ENCODE measurements at places on chromosomes 11 and 22. TPM values are rescaled to one million over a fixed set of nuclear protein-coding genes. Genes with fewer than 3 reads are reported as not detected.
A peak's percentile ranks its signal among the peaks of the same experiment; 100 is the strongest.

DNAJB13 gene
- 0.38 TPM for polyA plus RNA-seq

DNA sequence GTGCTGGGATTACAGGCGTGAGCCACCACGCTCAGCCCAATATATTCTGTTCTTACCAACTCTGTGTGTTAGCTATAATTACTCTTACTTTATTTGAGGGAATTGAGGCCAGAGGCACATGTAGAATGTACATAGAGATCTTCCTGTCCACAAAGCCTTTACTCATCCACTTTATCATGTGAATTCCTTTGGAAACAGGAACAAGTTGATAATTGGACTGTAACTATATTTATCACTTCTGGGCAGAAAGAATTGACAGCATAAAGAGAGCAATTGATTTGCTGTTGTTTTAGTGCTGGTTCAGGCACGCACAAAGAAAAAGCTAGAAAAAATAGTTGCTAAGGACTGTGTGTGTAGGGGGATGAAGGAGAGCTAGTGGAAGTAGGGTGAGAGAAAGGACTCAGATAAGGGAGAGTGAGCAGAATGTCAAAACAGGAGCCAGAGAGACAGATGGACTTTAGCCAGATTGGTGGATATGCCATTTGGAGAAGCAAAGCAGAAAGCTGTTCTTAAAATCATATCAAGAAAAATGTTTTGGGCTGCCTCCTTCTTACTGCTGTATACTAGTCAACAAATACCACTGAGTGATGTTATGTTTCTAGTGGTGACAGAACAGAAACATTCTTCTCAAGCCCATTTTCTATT lies 929.8 kb upstream of the CNTN5 start:
- H3K4me1 ChIP-seq: no peaks in the 10 kb centered on the region
- no peak overlapping the region for H3K4me3 ChIP-seq
- H3K27me3 ChIP-seq: no peaks in the 10 kb centered on the region
- no peak overlapping the region for H3K27ac ChIP-seq

TMEM191C gene
- polyA plus RNA-seq: 1.9 TPM

GRCh38 chr11:7936615-7937014 lies 4.9 kb downstream of the OR10A3 start:
- no peak overlapping the region for H3K4me3 ChIP-seq
- no peaks in the 10 kb centered on the region for H3K4me1 ChIP-seq
- no peak for DNase-seq
- H3K36me3 ChIP-seq: no peaks in the 10 kb centered on the region

DNA sequence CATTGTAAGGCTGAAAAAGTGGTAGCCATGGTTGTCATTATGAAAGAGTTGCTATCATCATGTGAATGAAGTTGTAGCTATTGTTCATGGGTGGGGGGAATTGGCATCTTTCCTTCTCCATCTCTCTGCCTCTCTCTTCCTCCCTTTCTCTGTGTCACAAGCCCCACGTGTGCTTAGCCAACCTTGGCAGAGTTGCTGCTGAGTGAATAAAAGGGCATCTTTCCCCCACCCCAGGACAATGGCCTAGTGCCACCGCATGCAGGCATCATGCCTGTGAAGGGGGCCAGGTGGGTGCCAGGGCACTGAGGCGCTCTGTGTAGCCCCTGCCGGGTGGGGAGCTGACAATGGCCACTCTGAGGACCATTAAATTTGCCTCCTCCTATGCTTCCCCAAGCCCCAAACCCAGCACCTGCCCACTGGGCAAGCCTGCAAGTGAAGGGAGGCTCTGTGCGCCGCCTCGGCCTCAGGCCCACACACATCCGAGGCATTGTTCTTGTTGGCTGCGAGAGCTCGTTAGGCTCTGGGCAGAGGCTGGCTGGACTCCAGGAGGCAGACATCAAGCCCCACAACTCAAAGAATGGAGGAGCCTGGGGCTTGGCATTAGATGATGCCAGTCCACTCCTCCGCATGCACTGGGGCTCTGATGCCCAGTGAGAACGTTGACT lies 103.9 kb downstream of the SEZ6L start:
- H3K4me1 ChIP-seq: no peaks in the 10 kb centered on the region
- no peaks in the 10 kb centered on the region for H3K36me3 ChIP-seq
- no peak overlapping the region for H3K4me3 ChIP-seq

DNA sequence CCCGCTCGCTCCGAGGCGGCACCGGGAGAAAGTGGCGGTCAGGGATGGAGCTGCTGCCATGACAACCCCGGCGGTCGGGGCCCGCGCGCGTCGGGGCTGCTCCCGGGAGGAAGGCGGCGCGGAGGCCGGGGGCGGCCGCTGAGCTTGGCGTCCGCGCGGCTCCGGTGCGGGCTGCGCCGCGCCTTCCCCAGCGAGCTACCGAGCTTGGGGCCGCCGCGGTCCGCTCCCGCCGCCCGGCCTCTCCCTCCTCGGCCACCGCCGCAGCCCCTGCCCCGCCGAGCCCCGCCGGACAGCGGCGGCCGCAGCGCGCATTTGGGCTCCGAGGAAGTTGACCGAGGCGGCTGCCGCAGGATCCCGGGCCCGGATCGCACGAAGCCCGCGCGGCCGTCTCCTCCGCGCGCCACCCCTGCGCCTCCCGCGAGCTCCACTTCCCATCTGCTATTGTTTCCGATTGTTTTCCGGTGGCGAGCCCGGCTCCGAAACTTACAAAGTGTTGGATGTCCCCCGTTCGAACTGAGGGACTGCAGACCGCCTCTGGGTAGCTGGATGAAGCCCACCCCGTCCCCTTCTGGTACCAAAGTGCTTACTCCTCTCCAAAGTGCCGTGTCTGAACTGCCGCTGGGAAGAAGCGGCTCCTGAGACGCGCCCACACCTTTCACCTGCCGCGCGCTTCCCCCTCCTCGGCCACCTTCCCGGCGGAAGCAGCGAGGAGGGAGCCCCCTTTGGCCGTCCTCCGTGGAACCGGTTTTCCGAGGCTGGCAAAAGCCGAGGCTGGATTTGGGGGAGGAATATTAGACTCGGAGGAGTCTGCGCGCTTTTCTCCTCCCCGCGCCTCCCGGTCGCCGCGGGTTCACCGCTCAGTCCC lies 540.3 kb downstream of the NTM start:
- no peak for DNase-seq
- no peaks in the 10 kb centered on the region for H3K4me1 ChIP-seq
- no peak overlapping the region for H3K4me3 ChIP-seq
- no peaks in the 10 kb centered on the region for H3K36me3 ChIP-seq
- no peak overlapping the region for H3K27ac ChIP-seq

GRCh38 chr11:11786771-11787170 lies 55.0 kb upstream of the USP47 start:
- no peaks in the 10 kb centered on the region for H3K4me1 ChIP-seq
- H3K27ac ChIP-seq: no peak overlapping the region
- DNase-seq: no peak
- no peaks in the 10 kb centered on the region for H3K36me3 ChIP-seq
- H3K4me3 ChIP-seq: no peak overlapping the region

DNA sequence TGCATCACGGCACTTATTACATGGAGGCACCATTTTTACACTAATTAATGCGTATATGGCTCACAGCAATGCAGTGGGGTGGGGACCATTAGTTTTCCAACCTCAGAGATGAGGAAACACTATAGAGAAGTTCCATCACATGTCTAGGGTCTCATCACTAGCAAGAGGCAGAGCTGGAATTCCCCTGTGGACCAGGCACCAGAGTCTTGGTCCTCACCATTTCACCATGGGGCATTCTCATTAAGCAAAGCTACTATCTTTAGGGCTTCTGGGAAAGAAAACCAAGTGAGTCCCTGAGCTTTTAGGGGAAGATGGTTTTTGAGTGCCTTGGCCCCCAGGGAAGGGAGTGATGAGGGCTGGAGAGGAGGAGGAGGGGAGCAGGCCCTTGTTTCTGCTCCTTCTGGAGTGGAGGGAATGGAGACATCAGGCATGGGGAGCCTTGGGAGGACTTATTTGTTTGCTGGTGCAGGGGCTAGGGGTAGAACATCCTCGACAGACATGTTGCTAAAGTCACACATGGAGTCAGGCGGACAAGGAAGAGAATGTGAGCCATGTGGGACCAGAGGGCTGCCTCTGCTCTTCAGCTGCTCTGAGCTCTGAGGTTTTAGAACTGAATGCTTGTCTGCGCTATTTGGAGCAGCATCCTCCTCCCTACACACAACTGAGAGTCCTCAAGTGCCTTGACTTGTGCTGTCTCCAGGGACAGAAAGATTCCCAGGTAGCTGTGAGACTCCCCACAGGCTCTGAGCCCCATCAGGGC lies 40.3 kb upstream of the ZBED5 start:
- DNase-seq: no peak
- H3K4me3 ChIP-seq: no peak overlapping the region
- no peaks in the 10 kb centered on the region for H3K36me3 ChIP-seq
- H3K4me1 ChIP-seq: peaks cover 5% of the 10 kb centered on the region
- peak overlapping the region; percentile 66 for H3K27ac ChIP-seq
- no peaks in the 10 kb centered on the region for H3K27me3 ChIP-seq

SLC17A6 gene
- polyA plus RNA-seq: not detected

MFRP gene
- not detected for polyA plus RNA-seq

SLC6A5 gene
- polyA plus RNA-seq: not detected

RPLP2 gene
- 2,789 TPM for polyA plus RNA-seq

TCN1 gene
- polyA plus RNA-seq: not detected

DNA sequence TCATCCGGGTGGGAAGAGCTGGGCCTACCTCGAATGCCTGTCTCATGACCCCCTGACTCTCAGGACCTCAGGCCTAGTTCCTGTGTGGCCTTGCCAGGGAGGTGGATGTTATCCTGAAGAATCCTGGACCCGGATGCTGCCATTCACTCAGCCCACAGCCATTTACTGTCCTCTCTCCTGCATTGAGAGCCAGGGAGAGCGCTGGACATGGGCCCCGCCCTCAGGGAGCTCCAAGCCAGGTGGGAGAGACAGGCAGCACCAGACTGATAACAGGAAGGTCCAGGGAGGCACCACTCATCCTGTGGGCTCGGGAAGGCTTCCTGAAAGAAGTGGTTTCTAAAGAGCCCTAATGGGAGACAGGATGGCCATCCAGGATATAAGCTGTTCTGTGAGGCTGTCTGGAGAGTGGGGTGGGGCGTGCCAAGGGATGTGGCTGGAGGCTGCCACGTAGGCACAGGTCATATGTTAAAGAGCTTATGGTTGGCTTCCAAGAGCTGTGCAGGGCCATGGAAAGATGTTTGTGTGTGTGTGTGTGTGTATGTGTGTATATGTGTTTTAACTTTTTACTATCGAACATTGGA lies 8.6 kb downstream of the SERPINH1 start:
- no peaks in the 10 kb centered on the region for H3K27me3 ChIP-seq
- no peak overlapping the region for H3K4me3 ChIP-seq
- H3K4me1 ChIP-seq: peaks cover 1% of the 10 kb centered on the region
- H3K27ac ChIP-seq: no peak overlapping the region
- H3K36me3 ChIP-seq: no peaks in the 10 kb centered on the region

KRTAP5-2 gene
- polyA plus RNA-seq: not detected

GRCh38 chr22:37740455-37741311 lies 43.8 kb downstream of the TRIOBP start:
- peaks cover 8% of the 10 kb centered on the region for H3K4me1 ChIP-seq
- peaks cover 10% of the 10 kb centered on the region for H3K27me3 ChIP-seq
- no peaks in the 10 kb centered on the region for H3K36me3 ChIP-seq

- H3K36me3 ChIP-seq: no peaks in the 10 kb centered on the region
- peaks cover 34% of the 10 kb centered on the region for H3K27me3 ChIP-seq
- no peak overlapping the region for H3K4me3 ChIP-seq
These were observed 183.5 kb downstream of the DSCAML1 start for GRCh38 chr11:117613521-117613920.

GNG3 gene
- polyA plus RNA-seq: 16.4 TPM

- peaks cover 68% of the 10 kb centered on the region for H3K27me3 ChIP-seq
- no peak for DNase-seq
- no peak overlapping the region for H3K27ac ChIP-seq
- H3K4me3 ChIP-seq: peak overlapping the region; percentile 50
These were observed 440 bp upstream of the TIMP3 start for GRCh38 chr22:32800994-32801536.

LRRC75B gene
- polyA plus RNA-seq: not detected

- H3K36me3 ChIP-seq: no peaks in the 10 kb centered on the region
- DNase-seq: no peak
- no peaks in the 10 kb centered on the region for H3K27me3 ChIP-seq
- H3K27ac ChIP-seq: peak overlapping the region; percentile 21
- H3K4me1 ChIP-seq: peaks cover 96% of the 10 kb centered on the region
These were observed 34.0 kb downstream of the IGLL5 start for GRCh38 chr22:22921575-22921974.

P2RX3 gene
- polyA plus RNA-seq: not detected

GRCh38 chr22:20426259-20426615 lies 11.4 kb downstream of the SCARF2 start:
- H3K4me1 ChIP-seq: peaks cover 21% of the 10 kb centered on the region
- DNase-seq: no peak
- H3K4me3 ChIP-seq: peak overlapping the region; percentile 51
- no peaks in the 10 kb centered on the region for H3K36me3 ChIP-seq
- H3K27ac ChIP-seq: no peak overlapping the region

- DNase-seq: no peak
- no peaks in the 10 kb centered on the region for H3K36me3 ChIP-seq
- no peak overlapping the region for H3K27ac ChIP-seq
- no peak overlapping the region for H3K4me3 ChIP-seq
- H3K27me3 ChIP-seq: no peaks in the 10 kb centered on the region
These were observed 384.4 kb upstream of the DDI1 start for GRCh38 chr11:103652013-103652412.

- DNase-seq: no peak
- H3K27ac ChIP-seq: no peak overlapping the region
- no peaks in the 10 kb centered on the region for H3K27me3 ChIP-seq
- no peaks in the 10 kb centered on the region for H3K4me1 ChIP-seq
- no peaks in the 10 kb centered on the region for H3K36me3 ChIP-seq
These were observed 894.2 kb downstream of the NTM start for GRCh38 chr11:132264616-132265015.
